Activated naive CD4-positive, alpha-beta T cell treated with Interleukin-2 at 50 U/mL for 16 hours (primary cell): ENCODE measurements at places on chromosomes 7 and 10.

- DNase-seq: no peak
These were observed 11.3 kb downstream of the UNCX start for GRCh38 chr7:1243964-1244416.

DNA sequence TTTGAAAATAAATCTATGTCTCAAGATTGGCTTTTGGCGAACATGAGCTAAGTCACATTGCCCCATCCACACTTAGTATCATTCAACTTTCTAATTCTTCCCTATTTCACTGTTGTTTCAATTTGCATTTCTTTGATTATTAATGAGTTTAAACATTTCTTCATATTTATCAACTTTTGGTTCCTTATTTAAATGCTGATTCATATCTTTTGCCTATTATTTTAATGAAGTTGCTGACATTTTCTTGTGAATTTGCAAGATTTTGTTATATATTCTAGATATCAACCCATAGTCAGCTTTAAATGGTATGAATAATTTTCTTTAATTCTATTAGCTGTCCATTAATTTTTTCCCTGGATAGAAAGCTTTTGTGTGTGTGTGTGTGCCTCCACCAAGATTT, 14.4 kb upstream of the TSGA13 start:
- DNase-seq: no peak

DNA sequence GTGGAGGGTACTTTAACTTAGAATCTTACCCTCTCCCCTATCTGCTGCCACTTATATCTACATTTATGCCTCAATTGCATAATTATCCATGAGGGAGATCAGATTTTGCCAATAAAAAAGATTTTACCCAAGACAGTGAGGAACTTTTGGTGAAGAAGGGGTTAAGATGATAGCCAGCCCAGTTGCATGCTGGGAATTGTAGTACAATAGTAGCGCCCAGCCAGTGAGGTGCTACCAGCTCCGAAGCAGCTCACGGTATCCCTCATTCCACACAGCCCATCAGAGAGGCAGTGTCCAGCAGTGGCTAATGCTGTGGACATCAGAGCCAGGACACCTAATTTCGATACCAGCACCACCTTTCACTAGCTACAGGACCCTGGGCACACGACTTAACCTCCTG, 5.9 kb upstream of the LGI1 start:
- no peak for DNase-seq

DNA sequence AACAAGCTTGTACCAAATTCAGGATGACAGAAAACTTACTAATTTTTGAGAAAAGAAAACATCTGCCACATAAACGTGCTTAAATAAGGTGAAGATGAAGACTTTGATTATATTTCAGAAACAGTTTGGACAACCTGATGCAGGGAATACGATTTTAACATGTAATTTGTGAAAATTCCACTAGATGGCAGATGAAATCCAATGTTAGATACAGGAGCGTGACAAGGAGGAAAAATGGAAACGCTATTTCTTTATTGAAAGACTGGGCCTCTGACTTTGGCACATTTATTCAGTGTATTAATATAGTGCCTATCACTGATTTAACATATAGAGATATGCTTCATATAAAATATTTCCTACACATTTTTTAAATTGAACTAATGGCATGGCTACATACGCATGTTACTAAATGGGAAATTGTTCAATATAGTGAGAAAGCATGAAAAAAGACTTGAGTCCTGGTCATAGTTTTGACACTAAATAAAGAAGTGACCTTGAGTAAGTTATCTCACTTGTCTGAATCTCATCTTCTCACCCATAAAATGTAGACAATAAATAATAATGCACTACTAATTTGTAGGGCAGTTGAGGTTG, 60.7 kb downstream of the CD36 start:
- no peak for DNase-seq

DNA sequence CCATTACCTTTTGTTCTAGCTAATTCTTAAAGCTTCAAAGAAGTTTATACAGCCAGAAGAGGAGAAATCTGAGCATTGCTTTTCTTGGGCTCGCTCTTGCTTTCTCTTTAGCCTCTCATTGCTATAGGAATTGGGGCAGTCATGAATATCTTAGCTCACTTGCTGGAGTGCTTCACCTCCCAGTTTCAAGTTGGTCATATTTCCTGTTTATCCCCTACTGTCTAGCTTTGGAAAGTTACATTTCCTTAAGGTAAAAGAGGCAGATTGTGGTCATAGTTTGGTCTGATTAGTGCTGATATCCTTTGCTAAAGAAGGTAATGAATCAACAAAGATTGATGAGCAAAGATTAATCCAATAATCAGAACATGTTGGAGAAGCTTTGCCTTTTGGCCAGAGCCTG, 77.7 kb upstream of the GLI3 start:
- DNase-seq: no peak

- no peak for DNase-seq
These were observed 298.6 kb upstream of the AKR1E2 start for GRCh38 chr10:4527281-4527970.

GRCh38 chr7:94324380-94325121, 70.1 kb upstream of the COL1A2 start:
- DNase-seq: no peak

DNA sequence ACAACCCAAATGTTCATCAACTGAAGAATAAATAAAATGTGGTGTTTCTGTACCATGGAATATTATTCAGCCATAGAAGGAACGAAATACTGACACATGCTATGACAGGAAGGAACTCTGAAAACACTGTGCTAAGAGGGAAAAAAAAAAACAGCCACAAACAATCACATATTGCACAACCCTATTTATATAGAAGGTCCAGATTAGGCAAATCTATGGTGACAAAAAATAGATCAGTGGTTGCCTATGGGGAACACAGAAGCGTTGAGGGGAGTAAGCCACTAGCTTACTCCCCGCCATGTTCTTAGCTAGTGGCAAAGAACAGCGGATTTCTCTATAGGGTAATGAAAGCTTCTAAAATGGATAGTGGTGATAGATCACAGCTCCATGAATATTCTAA, 198.4 kb downstream of the TPST1 start:
- DNase-seq: no peak

- no peak for DNase-seq
These were observed 55.0 kb upstream of the PRR15 start for GRCh38 chr7:29508608-29509007.

GRCh38 chr10:75634947-75635346, 203.5 kb downstream of the LRMDA start:
- no peak for DNase-seq

DNA sequence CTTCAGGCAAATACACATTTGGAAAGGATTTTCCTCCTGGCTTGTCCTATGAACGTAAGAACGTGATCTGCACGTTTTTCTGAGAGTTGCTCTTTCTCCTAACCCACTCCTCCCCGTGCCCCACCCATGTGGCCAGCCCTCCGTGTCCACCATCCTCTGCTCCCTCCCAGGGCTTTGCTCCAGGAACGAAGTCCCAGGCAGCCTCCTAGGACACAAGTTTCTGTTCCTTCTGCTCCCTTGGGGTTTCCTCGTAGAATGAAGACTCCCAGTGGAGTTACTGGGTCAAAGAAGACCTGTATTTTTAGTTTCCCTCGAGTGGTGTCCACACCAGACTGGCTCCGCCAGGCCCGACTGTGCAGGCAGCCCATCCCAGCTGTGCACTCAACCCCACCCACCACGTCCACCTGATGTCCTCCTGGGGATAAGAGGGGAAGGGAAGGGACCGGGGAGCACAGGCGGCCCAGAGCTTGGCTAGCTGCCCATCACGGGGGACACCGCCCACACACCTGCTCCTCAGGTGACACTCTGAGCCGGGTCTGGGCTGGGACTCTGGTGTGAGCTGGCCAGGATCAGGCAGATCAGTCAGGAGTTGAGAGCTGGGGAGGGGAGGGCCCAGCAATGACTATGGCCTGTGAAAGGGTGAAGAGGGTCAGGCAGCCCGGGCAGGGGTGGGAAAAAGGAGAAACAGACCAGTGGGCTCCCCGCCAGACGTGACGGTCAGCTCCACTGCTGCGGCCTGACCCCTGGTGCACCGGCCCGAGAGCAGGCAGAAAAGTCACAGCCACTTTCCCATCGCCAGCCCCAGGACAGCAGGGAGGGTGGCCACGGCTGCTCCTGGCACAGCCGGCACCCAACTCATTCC, 54.3 kb upstream of the PPP2R2D start:
- DNase-seq: no peak

GRCh38 chr7:41466760-41467384, 236.0 kb downstream of the INHBA start:
- no peak for DNase-seq

GRCh38 chr7:142250705-142251104, 7.2 kb downstream of the PRSS58 start:
- no peak for DNase-seq

DNA sequence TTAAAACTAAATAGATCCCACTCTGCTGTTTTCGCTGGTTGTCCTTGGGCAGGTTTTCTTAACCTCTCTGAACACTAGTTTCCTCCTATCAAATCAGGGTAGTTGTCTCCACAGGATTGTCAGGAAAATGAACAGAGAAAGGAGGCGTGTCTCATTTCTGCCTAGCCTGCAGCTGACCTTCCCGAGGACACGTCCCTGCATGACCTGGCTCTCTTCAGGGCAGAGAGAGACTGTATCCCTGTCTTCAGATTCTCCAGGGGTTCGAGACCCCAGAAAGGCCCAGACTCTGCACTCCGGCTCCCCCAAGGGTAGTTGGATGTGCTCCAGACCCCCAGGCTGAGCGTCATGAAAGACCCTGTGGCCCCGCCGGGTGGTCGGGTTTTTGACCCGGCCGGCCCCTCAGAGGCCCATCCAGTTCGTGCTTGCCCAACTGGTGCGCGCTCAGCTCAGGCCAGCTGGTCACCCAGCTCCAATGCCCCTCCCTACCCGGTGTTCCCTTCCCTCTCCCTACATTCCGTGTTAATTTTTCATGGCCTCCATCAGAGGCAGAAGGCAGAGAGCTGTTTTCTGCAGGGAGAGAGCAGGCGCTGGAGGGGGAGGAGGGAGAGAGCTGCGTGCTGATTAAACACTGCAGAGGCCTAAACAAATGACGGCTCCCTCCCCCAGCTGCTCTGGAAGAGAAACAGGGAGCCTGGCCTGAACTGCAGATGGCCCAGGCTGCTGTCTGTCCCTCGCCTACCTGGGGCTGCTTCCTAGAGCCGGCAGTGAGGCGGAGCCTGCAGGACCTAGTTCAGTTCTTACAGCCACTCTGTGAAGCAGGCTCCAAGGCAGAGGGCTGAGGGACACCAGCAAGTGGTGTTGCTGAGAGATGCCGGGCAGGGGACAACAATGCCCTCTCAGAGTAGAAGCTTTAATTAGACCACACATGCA, 86.2 kb upstream of the PPIF start:
- DNase-seq: no peak

GRCh38 chr7:111215550-111215949, 124.6 kb downstream of the LRRN3 start:
- DNase-seq: no peak

- DNase-seq: no peak
These were observed 355.3 kb upstream of the NPVF start for GRCh38 chr7:25583621-25584020.

DNA sequence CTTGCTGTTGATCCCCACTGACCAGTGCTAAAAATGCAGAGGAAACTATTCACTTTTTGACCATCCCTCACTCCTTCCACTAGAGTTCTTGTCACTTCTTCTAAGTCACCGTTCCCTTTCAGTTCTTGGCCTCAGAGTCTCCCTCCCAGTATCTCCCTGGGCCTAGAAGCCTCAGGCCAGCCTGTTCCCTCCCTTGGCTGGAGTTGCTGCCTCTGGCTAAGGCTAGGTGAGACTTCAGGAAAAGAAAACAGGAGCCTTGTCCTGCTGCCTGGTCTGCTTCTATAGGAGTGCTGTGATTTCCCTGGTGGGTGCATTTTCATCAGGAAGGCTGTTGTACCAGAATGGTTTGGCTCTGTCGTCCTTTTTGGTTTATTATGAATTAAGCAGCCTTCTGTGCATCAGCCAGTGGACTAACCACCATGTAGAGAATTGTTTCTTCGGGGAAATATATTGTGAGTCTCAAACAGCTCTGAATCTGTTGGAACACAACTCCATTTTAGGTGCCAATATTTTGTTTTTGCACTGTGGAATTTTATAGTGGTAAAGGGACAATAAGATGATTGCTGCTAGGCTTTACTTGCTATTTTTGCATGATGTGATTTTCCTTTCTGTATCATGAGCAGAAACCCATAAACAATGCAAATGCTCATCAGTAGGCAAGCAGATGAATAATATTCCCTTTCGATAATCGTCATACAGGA, 233.4 kb upstream of the FZD1 start:
- no peak for DNase-seq
